ENCODE measurements at places on chromosomes 16 and 17.

DNA sequence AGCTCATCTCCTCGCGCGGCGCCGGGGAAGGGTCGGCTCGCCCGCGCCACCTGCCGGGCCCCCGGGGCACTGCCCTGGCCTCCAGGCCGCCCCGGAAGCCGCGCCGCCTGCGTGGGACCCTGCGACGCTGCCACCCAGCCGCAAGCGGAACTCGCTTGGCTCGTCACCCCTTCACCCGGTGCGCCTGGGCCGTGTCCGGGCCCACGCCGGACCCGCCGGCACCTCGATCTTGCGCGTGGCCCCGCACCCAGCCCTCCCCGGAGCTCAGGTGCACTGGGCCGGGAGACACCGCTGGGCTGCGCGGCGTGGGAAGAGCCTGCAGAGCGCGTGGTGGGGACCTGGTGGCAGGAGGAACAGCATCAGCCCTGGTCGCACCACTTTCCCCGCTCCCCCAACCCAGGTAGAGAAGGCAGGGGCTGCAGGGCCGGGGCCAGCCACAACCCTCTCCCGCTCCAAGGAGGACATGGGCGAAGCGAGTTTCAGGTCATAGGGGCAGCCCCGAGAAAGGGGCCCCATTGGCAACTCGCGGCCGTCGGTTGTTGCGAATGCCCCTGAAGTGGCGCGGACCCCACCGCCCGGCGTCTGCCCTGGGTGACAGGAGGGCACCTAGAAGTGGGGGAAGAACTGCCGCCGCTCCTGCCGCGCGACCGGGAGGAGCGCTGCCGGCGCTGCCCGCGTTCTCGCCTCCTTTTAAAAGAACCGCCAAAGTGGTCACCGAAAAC lies 363 bp upstream of the MIF4GD start:
- DNase-seq = no peak

DNA sequence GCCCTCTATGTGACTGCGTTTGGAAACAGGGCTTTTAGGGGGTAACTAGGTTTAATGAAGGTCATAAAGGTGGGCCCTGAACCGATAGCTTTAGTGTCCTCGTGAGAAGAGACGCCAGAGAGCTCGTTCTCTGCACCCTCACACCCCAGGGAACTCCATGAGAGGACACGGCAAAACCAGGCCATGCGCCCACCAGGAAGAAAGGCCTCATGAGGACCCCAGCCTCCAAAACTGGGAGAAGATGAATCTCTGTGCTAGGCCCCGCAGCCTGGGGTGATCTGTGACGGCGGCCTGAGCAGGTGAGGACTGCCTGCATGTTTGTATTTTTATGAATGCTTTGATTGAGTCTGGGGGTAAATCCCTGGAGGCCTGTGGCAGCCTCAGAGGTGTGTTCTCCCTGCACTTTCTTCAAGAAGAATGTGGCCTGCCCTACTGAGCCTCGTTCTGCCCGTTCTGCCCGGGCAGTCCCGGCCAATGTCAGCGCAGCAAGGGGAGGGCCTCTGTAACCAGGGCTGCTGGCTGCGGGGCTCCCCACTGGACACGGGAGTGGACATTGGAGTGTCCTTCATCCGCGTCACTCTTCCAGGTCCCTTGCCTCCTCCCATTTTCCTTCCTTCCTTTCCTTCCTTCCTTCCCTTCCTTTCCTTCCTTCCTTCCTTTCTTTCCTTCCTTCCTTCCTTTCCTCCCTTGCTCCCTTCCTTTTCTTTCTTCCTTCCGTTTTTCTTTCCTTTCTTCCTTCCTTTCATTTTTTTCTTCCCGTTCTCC lies 6.8 kb upstream of the RNF213 start:
- DNase-seq = no peak

GRCh38 chr17:17897442-17897841 lies 60.7 kb upstream of the SREBF1 start:
- no peak for DNase-seq

GRCh38 chr16:89183463-89183862 lies 11.9 kb downstream of the CDH15 start:
- DNase-seq = no peak

GRCh38 chr16:72099377-72099818 lies 5.8 kb downstream of the DHX38 start:
- no peak for DNase-seq

Measured in brain pericyte (primary cell).